ENCODE measurements at places on chromosomes 13 and 19.

DNA sequence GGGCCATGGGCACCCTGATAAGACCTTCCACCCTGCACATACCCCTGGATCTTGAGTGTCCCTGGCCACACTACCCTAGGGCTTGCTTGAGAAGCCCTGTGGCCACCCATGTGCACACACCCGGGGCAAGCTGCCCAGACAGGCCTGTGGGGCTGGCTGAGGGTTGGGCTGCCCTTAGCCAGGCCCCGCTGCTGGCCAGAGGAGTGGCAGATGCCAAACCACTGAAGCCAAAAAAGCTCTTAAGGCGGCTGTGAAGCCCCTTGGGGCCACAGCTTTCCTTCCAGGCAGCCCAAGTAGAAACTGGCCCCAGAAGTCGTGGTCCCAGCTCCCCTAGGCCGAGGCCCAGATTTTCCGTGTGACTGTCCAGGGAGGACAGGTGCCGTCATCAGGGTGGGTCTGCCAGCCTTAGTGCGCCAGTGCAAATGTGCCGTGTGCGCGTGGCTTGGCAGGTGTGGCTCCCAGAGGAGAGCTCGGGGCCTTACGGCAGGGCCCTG is 14.8 kb downstream of the CEBPG start:
- no peak for DNase-seq

DNA sequence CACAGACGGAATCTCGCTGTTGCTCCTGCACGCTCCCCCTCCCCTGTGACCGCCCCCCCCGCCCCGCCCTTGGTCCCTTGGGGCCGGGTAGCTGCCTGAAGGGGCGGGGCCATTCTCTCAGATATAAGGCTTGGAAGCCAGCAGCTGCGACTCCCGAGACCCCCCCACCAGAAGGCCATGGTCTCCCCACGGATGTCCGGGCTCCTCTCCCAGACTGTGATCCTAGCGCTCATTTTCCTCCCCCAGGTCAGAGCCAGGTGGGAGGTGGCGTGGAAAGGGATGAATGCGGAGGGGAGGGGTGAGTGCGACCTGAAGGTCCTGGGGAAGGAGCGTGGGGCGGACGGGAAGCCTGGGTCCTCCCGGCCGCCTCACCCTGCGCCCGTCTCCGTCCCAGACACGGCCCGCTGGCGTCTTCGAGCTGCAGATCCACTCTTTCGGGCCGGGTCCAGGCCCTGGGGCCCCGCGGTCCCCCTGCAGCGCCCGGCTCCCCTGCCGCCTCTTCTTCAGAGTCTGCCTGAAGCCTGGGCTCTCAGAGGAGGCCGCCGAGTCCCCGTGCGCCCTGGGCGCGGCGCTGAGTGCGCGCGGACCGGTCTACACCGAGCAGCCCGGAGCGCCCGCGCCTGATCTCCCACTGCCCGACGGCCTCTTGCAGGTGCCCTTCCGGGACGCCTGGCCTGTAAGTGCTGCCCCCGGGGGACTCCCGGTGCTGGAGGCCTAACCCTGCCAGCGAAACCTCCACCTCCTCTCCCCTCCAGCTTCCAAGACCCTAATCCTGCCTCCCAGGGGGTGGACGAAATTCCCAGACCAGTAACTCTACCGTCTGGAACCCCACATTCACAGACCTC is at the start of gene DLL3:
DLL3 (plus strand) TSS at position 150 of the 845 bp plus-strand sequence; CDS start at position 178, 28 bp downstream.
- peak; percentile 49 for DNase-seq

- no peak for DNase-seq
These were observed 1.6 kb downstream of the HCN2 start for GRCh38 chr19:591099-591958.

DNA sequence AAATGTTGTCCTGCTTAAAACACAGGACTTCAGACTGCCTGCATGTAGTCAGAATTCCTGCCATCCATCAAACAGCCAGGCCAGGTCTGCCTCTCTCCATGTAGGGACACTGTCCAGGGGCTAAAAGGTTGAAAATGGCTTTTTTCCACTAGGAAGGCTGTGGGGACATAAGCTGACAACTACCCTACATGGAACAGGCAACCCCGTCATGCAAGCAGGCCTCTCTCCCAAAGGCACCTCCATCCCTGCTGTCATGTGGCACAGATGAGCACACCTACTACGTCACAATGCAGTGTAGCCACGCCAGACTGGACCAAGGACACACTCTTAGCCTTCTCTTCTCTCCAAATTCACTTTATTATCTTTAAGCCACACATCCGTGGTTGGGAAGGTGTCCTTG is 40.8 kb downstream of the LATS2 start:
- no peak for DNase-seq

DNA sequence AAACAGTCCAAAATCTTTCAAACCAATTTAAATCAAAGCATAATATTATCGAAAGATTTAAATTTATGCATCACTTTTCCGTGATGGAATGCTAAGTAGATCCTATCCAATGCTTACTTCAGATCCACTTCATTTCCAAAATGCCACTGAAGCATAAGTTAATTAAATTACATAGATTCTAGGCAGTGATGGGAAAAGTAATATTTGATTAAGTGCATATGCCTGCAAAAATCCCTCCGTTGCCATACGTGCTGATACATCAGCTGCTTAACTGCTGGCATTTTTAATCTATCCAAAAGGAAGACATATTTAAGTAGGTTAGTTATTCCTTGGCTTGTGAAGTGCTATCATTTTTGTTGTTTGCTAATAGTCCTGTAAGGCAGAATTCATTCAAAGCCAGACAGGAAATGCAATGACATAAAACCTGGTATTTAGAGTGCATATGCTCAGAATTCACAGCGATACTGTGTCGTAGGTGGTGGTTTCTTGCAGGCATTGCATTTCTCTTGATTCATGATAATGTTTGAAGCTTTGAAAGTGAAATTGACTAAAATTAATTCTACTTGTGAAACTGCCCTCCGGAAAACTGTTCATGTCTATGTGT is 738.3 kb upstream of the GPC6 start:
- DNase-seq, result no peak

- DNase-seq, result no peak
These were observed 22.1 kb downstream of the CUL4A start for GRCh38 chr13:113231306-113232207.

- DNase-seq, result no peak
These were observed 119.5 kb downstream of the LRCH1 start for GRCh38 chr13:46672338-46673090.

- no peak for DNase-seq
These were observed 1.5 kb upstream of the MED25 start for GRCh38 chr19:49816590-49816989.

GRCh38 chr19:1889907-1890306 is 4.6 kb upstream of the ABHD17A start:
- DNase-seq, result no peak

GRCh38 chr13:113907635-113908617 is 44.0 kb upstream of the GAS6 start:
- no peak for DNase-seq

- DNase-seq, result peak; percentile 84
These were observed 122.5 kb downstream of the GPC5 start for GRCh38 chr13:91520952-91521351.

DNA sequence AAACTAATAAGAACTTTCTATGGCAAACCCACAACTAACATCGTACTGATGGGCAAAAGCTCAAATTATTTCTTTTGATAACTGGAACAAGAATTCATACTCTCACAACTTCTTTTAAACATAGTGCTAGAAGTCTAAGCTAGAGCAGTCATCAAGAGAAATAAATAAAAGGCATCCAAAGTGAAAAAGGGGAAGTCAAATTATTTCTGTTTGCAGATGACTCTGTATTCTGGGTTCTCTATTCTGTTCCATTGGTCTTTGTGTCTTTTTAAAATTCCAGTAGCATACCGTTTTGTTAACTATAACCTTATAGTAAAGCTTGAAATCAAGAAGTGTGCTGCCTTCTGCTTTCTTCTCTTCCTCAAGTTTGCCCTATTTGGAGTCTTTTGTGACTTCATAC is 1215.9 kb downstream of the UQCRFS1 start:
- DNase-seq, result no peak

- no peak for DNase-seq
These were observed 562.1 kb downstream of the DACH1 start for GRCh38 chr13:71304861-71305260.

GRCh38 chr19:51263808-51264207 is 12.9 kb downstream of the SIGLECL1 start:
- no peak for DNase-seq

GRCh38 chr13:22049384-22049783 is 378.5 kb downstream of the FGF9 start:
- DNase-seq, result no peak

- no peak for DNase-seq
These were observed 347.8 kb downstream of the MZT1 start for GRCh38 chr13:72379581-72379980.

- no peak for DNase-seq
These were observed 122.4 kb upstream of the FREM2 start for GRCh38 chr13:38564256-38565150.

DNA sequence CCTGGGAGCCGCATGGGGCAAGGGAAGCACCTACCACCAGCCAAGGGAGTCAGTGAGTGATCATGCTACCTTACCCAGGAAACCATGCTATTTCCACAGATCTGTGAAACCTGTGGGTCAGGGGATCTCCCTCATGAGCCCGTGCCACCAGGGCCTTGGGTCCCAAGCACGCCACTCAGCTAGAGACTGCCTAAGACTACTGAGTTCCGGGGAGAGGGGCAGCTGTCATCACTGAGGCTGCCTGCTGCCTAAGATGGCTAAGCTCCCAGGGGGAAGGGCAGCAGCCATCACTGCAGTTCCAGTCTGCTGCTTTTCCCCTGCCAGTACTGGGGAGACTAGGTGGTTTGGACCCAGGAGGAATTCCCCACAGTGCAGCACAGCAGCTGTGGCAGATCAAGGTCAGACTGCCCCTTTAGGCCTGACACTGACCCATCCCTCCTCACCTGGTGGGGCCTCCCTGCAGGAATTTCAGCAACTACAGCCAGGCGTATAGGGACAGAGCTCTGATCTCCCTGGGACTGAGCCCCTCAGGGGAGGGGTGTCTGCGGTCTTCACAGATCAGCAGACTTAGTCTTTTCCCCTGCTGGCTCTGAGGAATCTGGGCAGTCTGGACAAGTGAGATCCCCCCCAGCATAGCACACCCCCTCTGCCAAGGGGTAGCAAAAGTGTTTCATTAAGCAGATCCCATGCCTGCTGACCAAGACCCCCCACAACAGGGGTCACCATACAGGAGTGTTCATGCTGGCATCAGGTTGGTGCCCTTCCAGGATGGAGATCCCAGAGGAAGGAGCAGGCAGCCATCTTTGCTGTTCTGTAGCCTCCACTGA is 26.9 kb downstream of the VSTM2B start:
- DNase-seq, result no peak
